CD4-positive, alpha-beta T cell treated with Interleukin-6 at 100 ng/mL for 8 hours (primary cell): ENCODE measurements at places on chromosomes 3 and 15.

GRCh38 chr3:179677884-179678283, 25.0 kb downstream of the USP13 start:
- DNase-seq, result no peak

DNA sequence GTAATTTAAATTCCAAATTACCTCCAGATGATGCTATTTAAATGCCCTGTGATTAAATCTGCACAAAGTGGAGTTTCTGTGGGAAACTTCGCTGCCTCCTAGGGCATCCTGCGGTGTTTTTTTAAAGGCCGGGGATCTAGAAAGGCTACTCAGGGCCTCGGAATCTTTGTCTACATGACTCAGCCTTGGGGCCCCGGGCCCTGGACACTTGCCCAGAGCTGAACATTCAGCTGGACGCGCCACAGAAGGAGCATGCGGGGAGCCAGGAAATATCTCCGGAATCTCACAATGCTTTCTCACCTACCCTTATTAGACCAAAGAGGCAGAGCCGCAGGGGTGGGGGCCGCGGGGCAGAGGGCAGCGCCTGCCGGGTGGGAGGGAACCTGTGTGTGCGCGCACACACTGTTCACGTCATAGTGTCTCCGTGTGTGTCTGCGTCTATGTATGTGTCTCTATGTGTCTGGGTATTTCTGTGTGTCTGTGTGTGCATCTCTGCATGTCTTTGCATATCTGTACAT, 145.5 kb upstream of the TPM1 start:
- no peak for DNase-seq

- DNase-seq, result no peak
Observed at GRCh38 chr3:52213901-52214300, 11.5 kb downstream of the TLR9 start.

- no peak for DNase-seq
Observed at GRCh38 chr3:185069037-185070030, 83.5 kb downstream of the C3orf70 start.

DNA sequence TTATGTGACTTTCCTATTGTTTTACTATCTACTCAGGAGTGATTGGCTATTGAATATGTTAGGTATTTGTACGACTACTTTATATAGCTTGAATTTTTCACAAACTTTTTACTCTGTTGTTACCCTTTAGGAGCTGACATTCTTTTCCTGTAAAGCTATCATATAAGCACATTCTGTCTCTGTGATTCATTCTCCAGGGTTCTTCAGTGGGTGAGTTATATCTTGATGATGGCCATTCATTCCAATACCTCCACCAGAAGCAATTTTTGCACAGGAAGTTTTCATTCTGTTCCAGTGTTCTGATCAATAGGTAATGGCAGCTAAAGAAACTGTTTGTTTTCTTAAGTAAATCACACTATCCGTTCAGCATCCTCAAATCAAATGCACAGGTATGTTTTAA, 10.1 kb upstream of the CAPN3 start:
- no peak for DNase-seq

DNA sequence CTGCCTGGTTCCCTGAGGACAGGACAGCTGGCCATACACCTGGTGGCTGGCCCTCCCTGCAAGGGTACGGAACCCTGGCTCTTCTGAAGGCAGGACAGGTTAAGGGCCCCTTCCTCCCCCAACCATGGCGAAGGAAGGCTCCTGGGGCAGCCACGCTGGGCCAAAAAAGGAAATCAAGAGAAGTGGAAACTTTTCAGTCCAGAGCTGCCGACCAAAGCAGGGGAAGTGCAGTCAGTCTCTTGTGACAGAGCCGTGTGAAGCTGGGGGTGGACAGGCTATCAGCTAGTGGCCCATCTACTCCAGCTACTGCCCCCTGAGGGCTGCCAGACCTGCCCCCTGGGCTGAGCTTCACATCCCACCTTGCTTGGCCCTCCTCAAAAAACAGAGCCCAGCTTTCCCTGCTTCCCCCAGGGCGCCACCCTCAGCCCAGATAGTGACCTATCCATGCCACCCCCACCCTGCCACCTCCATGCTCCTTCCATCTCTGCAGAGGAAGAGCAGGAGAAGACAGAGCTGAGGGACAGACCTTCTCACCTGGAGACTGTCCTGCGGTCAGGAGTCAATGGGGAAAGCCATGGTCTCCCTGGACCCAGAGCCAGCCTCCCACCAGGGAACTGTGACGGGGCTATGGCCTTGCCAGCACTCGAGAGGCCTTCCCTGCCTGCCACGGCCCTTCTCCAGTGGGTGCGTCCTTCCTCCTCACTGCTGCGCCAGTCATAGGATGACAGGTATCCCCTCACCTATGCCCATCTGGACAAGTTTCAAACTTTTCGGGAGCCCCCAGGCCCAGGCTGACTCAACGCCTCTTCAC, 4.6 kb downstream of the SEMA7A start:
- DNase-seq, result no peak

DNA sequence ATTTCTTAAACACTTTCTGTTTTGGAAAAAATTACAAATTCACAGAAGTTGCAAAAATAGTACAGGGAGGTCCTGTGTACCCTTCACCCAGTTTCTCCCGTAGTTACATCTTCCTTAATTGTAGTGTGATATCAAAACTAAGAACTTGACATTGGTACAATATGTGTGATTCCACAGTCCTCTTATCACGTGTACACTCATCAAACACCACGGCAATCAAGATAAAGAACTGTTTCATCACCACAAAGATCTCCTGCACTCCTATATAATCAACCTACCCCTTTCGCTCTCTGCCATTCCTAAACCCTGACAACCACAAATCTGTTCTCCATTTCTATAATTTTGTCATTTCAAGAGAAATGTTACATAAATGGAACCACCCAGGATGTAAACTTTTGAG, 31.4 kb downstream of the POMGNT2 start:
- DNase-seq, result no peak

GRCh38 chr15:77517579-77517978, 96.9 kb downstream of the HMG20A start:
- no peak for DNase-seq

- no peak for DNase-seq
Observed at GRCh38 chr15:66149871-66150270, 103.7 kb downstream of the MEGF11 start.

GRCh38 chr15:45637141-45637540, 2.3 kb downstream of the SQOR start:
- no peak for DNase-seq

DNA sequence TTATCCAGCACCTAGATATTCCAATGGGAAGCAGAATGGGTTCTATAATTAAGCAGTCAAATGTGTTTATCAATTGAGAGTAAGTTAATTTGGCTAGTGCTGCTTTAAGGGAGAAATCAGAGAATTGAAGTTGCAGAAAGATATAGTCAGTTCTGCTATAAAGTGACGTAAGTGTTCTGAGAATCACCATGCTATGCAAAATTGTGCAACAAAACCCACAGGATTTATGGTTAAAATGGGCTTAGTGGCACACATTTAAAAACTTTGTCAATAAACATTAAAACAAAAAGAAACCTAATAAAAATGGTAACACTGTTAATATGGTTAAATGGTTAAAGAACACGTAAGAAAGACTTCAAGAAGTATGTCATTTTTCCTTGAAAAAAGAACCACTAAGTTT, 74.5 kb downstream of the TMEM108 start:
- DNase-seq, result no peak

- no peak for DNase-seq
Observed at GRCh38 chr3:111581403-111582119, 13.6 kb downstream of the ZBED2 start.

DNA sequence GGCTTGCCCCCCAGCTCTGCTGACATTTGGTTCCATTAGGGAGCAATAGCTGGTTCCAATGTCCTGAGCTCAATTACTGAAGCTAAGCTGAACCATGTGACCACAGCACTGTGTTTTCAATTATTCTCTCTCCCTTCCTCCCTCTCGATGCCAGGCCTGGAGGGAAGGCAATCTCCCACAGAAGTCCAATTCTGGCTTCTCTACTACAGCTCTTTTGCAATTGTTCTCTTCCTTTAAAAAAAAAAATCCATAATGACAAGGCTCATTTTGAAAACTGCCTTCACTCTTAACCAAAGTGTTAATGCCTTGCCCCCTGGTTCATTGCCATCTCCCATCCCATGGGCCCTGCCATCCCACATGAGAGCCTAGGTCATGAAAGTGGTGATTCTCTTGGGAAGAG, 24.8 kb downstream of the IL16 start:
- DNase-seq, result no peak

DNA sequence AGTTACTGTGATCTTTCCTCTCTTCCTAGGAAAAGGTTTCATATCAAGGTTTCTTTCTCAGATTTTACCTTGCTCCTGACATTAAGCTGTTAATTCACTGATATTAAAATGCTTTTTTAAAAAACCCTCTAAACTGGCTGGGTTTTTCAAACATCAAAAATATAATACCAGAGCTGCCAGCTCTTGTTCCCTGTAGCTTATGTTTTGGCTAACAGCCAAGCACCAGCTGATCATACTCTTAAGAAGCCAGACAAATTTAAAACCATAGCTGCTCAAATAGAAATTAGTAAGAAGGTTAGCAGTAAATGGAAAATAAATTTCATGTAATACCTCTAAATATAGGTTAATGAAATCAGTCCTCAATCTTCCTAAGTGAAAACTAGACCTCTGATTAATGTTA, 657.5 kb downstream of the GRM7 start:
- no peak for DNase-seq

DNA sequence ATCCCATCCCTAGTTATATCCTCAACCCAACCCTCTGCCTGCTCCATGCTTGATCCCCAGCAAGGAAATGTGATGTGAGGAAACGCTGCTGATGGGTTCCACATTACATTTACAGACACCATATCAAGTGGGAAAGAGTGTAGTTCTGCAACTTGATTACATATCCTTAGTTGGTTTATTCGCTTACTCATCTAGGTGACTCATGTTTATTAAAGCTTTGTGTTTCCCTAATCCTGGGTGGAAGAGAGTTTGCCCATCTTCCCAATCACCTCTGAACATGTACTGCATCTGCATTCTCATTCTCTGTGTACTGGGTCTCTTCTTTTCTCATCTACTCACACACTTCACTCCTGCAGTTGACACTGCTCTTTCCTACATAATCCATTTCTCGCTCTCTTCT, 91.7 kb upstream of the PDZRN3 start:
- DNase-seq, result no peak

DNA sequence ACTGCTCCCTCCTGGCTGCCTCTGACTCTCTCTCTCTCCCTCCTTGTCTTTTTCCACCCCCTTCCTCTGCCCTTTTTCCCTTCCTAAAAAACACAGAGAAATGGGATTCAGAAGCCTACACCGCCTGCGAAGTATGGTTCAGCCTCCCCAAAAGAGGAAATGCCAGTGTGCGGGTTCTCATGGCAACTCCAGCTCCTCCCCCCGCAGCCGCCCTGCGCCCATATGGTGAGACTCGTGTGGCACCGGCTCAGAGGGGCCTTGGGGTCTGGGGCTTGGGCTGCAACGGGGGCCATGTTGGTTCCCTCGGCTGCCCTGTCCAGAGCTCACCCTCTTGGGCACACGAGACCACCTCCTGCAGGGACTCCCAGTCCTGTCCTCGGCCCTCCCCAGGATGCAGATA, 23.6 kb upstream of the LINGO1 start:
- no peak for DNase-seq

- no peak for DNase-seq
Observed at GRCh38 chr15:70375586-70375985, 277.9 kb upstream of the TLE3 start.

- no peak for DNase-seq
Observed at GRCh38 chr15:55916666-55917409, 76.6 kb downstream of the NEDD4 start.

DNA sequence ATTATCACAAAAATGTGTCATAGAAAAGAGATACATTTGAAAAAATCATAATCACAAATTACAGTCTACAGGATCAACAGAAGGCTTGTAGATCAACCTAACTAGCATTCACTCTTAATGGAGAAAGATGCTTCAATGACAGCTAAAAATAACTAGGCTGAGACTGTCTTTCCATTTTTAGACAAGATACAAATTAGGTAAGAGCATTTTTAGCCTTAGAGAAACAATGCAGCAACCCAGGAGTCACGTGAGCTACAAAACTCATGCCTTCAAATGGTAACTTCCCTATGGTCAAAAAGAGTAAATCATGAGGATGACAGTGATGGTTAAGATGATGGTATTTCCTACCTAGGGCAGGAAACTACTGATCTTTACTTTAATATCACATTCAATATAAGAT, 415.4 kb downstream of the MAGI1 start:
- DNase-seq, result no peak

DNA sequence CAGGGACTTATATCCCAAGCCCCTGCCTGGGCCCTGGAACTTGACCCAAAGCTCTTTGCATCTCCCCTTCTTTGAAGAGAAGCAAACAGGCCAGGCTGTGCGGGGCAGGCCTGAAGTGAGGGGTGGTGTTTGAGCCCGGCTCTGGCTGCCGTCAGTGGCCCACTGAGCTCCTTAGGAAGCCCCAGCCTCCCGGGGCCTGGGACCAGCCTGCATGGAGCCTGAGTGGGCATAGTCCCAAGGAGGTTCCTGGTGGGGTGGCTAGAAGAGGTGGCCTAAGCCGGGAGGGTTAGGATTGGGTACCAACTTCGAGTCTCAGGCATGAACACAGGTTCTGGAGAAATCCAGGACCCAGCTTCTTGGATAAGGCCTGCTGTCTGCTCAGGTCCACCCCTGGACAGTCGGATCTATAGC, 6.4 kb downstream of the TMIE start:
- DNase-seq, result no peak

GRCh38 chr3:62546266-62546665, 172.9 kb upstream of the FEZF2 start:
- DNase-seq, result no peak

- DNase-seq, result no peak
Observed at GRCh38 chr3:194871864-194872668, 186.4 kb downstream of the FAM43A start.

GRCh38 chr3:70980646-70981170, 602.8 kb downstream of the FOXP1 start:
- DNase-seq, result peak; percentile 9

GRCh38 chr15:99058421-99058870, 46.4 kb upstream of the SYNM start:
- no peak for DNase-seq

DNA sequence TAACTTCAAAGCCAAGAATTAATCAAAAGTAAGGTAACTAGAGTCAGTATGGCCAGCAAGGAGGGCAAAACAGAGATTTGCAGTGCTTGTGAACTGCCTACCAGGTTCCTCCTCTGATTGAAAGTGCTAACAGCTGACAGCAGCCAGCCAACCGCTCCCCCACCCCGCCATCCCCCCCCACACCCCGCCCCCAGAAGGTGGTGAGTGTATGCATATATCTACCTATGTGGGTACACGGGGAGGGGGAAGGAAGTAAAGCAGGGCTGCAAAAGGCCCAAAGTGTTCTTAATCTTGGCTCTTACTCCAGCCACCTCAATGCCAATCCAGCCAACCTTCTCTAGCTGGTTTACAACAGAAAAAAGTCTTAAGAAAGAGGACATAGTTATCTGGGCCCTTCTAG, 50.7 kb downstream of the RAF1 start:
- peak; percentile 7 for DNase-seq

DNA sequence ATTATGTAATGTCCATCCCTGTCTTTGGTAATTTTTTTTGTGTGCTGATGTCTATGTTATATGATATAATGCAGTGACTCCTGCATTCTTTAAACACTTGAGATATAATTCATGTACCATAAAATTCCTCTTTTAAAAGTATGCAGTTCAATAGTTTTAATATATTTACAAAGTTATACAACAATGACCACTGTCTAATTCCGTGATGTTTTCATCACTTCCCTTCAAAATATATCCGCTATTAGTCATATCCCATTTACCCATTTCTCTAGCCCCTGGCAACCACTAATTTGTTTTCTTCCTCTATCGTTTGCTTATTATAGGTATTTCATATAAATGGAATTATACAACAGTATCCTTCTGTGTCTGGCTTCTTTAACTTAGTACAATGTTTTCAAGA, 64.9 kb upstream of the SUCLG2 start:
- no peak for DNase-seq
